T-cell (primary cell): ENCODE measurements at places on chromosomes 3 and 15.

DNA sequence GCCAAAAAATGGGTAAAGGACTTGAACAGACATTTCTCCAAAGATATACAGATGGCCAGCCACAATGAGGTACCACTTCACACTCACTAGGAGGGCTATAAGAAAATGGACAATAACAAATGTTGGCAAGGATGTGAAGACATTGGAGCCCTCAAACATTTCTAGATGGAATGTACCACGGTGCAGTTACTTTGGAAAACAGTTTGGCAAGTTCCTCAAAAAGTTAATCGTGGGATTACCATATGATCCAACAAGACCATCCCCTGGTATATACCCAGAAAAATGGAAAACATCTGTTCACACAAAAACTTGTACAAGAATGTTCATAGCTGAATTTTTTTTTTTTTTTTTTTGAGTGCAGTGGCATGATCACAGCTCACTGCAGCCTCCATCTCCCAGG, 15.9 kb upstream of the HRH1 start:
- DNase-seq = no peak

DNA sequence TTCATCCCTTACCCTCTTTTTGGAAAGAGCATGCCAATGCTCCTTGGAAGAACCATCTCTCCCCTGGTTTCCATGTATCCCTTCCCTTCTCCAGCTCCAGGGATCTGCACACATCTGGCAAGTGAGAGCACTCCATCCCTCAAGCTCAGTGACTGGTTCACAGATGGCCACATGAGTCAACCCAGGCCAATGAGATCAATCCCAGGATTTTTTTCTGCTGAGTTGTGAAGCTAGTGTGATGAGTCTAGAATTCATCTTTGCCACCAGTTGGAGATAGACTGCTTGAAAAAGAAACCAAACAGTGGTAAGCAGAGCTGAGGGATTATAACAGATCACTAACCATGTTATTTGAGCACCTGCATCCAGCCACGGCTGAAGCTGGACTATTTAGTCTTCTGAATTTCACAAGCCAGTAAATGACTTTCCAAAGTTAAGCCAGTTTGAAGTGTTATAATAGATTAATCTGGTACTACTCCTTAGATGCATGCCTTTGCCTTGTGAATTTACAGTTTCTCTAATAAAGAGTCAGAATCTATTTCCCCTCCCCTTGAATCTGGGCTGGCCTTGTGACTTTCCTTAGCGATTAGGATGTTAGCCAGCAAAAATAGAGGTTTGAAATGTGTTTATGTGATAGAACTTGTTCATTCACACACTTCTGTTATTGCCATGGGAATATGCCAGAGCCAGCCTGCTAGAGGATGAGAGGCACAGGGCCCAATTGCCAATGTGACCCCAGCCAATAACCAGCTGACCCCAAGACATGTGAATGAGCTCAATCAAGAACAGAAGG, 159.8 kb downstream of the WNT5A start:
- no peak for DNase-seq

DNA sequence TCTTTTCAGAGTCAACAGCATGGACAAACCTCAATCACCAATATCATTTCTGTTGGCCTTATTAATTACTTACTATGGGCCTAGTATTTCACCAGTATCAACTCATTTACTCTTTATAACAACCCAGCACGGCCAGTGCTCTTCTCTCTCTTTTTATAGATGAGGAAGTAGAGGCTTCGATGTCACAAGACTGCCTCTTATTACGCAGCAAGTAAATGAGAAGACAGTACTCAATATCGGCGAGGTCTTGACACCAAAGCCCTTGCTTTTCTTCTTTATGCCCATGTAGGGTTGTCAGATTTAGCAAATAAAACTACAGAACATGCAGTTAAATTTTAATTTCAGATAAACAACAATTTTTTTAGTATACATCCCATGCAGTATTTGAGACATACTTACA, 99.0 kb upstream of the KCNMB2 start:
- DNase-seq = no peak

GRCh38 chr3:75951941-75952340, 166.6 kb upstream of the ZNF717 start:
- DNase-seq = no peak

DNA sequence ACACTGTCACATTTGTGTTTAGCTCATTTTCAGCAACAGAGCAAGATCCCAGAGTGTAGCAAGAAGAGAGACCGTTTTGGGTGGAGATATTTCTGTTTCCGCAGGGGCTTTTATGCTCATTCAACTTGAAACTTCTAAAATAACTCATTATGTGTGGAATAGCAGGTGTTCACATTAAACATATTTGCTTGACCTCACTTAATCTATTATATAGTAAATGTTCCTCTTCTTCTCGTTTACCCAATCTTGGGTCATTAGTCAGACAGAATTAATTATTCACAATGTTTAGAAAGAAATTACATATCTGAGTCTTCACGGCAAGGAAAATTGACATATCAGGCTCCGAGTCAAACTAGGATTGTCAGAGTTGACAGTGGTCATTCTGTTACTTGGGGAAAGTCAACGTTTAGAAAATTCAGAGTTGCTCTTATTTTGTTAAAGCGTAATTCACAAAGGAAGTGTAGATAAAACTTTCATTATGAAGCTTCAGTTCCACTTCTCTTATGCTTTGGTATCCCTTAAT, 222.9 kb downstream of the TPRG1 start:
- no peak for DNase-seq

GRCh38 chr3:144737281-144737680, 765.7 kb downstream of the DIPK2A start:
- no peak for DNase-seq

DNA sequence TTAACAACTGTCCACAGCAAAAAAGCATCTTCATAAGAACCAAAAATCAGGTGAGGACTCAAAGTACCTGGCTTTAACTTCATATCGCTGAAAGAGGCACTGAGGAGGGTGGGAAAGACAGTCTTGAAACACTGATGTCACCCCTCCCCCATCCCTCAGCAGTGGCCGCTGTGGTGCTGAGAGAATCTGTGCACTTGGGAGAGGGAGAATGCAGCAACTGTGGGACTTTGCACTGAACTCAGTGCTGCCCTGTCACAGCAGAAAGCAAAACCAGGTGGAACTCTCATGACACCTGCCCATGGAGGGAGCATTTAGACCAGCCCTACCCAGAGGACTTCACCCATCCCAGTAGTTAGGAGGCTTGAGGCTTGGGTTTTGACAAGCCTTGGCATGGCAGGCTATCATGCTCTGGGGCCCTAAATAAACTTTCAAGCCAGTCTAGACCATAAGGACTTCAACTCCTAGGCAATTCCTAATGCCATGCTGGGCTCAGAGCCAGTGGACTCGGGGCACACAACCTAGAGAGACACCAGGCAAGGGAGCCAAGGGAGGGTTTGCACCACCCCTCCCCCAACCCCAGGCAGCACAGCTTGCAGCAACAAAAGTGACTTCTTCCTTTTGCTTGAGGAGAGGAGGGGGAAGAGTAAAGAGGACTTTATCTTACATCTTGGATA, 6.1 kb upstream of the ZSCAN2 start:
- DNase-seq = no peak

DNA sequence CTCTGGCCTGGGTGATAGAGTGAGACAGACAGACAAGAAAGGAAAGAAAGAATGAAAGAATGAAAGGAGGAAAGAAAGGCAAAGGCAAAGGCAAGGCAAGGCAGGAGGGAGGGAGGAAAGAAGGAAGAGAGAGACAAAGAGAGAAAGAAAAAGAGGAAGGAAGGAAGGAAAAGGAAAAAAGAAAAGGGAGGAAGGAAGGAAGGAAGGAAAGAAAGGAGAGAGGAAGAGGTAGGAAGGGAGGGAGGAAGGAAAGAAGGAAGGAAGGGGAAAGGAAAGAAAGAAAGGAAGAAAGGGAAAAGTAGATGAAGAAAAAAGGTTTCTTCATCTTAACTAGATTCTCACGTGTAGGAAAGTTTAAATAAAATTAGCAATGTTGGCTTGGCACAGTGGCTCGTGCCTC, 142.2 kb downstream of the GREM1 start:
- no peak for DNase-seq

GRCh38 chr3:142896996-142897395, 8.1 kb upstream of the PCOLCE2 start:
- DNase-seq = no peak

- DNase-seq = no peak
These were observed 264.0 kb upstream of the DPH6 start for GRCh38 chr15:35810007-35810406.
